Inflammatory macrophage treated with lipopolysaccharide for 4 hours (primary cell): ENCODE measurements at places on chromosomes 3 and 15.

- no peak for DNase-seq
Measured at GRCh38 chr3:185337231-185337816, 25.6 kb upstream of the MAP3K13 start.

DNA sequence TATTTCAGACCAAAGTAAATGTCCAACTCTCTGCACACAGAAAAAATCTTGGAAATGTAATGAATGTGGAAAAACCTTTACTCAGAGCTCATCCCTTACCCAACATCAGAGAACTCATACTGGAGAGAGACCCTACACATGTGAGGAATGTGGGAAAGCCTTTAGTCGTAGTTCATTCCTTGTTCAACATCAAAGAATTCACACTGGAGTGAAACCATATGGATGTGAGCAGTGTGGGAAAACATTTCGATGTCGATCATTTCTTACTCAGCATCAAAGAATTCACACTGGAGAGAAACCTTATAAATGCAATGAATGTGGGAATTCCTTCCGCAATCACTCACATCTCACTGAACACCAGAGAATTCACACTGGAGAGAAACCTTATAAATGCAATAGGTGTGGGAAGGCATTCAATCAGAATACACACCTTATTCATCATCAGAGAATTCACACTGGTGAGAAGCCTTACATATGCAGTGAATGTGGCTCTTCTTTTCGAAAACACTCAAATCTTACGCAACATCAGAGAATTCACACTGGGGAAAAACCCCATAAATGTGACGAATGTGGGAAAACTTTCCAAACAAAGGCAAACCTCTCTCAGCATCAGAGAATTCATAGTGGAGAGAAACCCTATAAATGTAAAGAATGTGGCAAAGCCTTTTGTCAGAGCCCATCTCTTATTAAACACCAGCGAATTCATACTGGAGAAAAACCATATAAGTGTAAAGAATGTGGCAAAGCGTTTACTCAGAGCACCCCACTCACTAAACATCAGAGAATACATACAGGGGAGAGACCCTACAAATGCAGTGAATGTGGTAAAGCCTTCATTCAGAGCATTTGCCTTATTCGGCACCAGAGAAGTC is 8.0 kb upstream of the ZNF501 start:
- no peak for DNase-seq

GRCh38 chr15:63401714-63402497 is 20.3 kb upstream of the CA12 start:
- DNase-seq: no peak

DNA sequence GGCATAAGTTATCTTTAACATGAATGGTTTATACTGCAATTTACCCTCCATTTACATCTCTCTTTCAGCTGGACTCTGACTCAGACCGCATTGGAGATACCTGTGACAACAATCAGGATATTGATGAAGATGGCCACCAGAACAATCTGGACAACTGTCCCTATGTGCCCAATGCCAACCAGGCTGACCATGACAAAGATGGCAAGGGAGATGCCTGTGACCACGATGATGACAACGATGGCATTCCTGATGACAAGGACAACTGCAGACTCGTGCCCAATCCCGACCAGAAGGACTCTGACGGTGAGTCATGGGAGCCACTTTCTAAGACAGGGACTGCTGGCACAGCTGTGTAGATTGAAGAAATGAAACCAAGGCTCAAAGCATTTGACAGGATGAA is 11.6 kb downstream of the THBS1 start:
- DNase-seq: no peak

GRCh38 chr3:50912746-50913145 is 238.0 kb downstream of the DOCK3 start:
- DNase-seq: no peak

GRCh38 chr3:169602482-169602881 is 61.0 kb downstream of the MECOM start:
- DNase-seq: no peak
